Activated naive CD8-positive, alpha-beta T cell treated with anti-CD3 and anti-CD28 coated beads, Interleukin-2, amount 10 ng/mL, durations not matched to agents 7 days and 5 days (primary cell): ENCODE measurements at places on chromosomes 2 and 18. TPM values are rescaled to one million over a fixed set of nuclear protein-coding genes. Genes with fewer than 3 reads are reported as not detected.

DNA sequence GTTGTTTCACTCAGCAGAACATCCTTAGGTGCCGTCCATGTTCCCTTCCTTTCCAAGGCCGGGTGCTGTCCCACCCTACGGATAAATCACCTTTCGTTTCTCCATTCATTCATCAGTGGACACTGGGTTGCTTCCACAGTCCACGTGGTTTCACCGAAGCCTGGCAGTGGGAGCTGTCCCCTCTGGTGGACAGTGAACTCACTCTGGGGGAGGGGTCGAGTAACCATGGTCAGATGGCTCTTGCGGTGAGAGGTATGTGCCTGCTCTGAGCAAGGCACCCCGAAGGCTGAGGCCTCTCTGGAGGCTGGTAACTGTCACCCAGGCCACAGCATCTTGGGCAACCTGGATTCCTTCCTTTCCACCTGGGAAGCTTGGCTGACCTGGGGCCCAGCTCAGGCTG lies 61.5 kb upstream of the TWIST2 start:
- no peak overlapping the region for H3K27ac ChIP-seq
- no peaks in the 10 kb centered on the region for H3K4me1 ChIP-seq
- no peak for DNase-seq

- H3K4me3 ChIP-seq: peak overlapping the region; percentile 8
- H3K36me3 ChIP-seq: peaks cover 43% of the 10 kb centered on the region
- peaks cover 39% of the 10 kb centered on the region for H3K4me1 ChIP-seq
- peak overlapping the region; percentile 34 for H3K27ac ChIP-seq
- DNase-seq: no peak
These were observed 35.7 kb downstream of the NOL10 start for GRCh38 chr2:10654069-10654468.

GRCh38 chr2:191463790-191464189 lies 214.1 kb upstream of the NABP1 start:
- peaks cover under 1% of the 10 kb centered on the region for H3K27me3 ChIP-seq
- no peak for DNase-seq
- H3K36me3 ChIP-seq: no peaks in the 10 kb centered on the region
- H3K4me3 ChIP-seq: no peak overlapping the region
- no peaks in the 10 kb centered on the region for H3K4me1 ChIP-seq

- H3K27ac ChIP-seq: no peak overlapping the region
- H3K4me3 ChIP-seq: no peak overlapping the region
- DNase-seq: no peak
- H3K4me1 ChIP-seq: no peaks in the 10 kb centered on the region
- peaks cover 11% of the 10 kb centered on the region for H3K27me3 ChIP-seq
These were observed 150.7 kb upstream of the SPRED2 start for GRCh38 chr2:65583061-65583460.

DNA sequence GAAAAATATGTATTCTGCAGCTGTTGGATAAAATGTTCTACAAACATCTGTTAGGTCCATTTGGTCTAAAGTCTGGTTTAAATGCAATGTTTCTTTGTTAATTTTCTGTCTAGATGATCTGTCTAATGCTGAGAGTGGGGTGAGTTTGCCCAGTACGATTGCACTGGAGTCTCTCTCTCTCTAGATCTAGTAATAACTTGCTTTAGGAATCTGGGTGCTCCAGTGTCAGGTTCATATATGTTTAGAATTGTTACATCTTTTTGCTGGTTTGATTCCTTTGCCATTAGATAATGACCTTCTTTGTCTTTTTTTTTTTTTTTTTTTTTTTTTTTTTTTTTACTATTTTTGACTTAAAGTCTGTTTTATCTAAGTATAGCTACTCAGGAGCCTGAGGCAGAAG lies 10.4 kb downstream of the GCC2 start:
- H3K27me3 ChIP-seq: no peaks in the 10 kb centered on the region
- H3K4me3 ChIP-seq: no peak overlapping the region
- no peak overlapping the region for H3K27ac ChIP-seq
- H3K4me1 ChIP-seq: peaks cover 22% of the 10 kb centered on the region
- H3K36me3 ChIP-seq: peaks cover 85% of the 10 kb centered on the region

DNA sequence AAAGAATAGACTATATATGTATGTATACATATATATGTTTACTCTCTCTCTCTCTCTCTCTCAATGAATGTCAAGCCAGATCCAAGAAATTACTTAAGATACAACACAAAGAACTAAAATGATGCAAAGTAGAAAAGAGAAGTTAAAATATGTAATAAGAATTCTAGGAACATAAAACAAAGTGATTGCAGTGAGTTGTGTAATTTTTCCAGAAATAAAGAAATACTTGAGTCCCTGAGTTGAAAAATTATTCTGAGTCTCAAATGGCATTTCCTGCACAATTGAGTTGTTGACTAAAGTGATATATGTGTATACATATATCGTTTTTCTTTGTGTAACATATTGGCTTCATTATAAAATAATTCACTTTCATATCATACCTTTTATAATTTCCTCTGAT lies 262.4 kb downstream of the INSIG2 start:
- no peak for DNase-seq
- no peak overlapping the region for H3K27ac ChIP-seq
- no peak overlapping the region for H3K4me3 ChIP-seq

GRCh38 chr2:167480232-167480985 lies 592.1 kb downstream of the XIRP2 start:
- no peak for DNase-seq
- H3K36me3 ChIP-seq: no peaks in the 10 kb centered on the region
- H3K4me3 ChIP-seq: no peak overlapping the region
- no peaks in the 10 kb centered on the region for H3K4me1 ChIP-seq

GRCh38 chr2:71317060-71317459 lies 14.5 kb upstream of the ZNF638 start:
- peaks cover 15% of the 10 kb centered on the region for H3K27me3 ChIP-seq
- peaks cover 4% of the 10 kb centered on the region for H3K36me3 ChIP-seq
- no peaks in the 10 kb centered on the region for H3K4me1 ChIP-seq
- H3K27ac ChIP-seq: no peak overlapping the region

Gene SETBP1
- 1.9 TPM for total RNA-seq

Gene CASP10
- total RNA-seq: 45.2 TPM

Gene TUBA3E
- not detected for total RNA-seq

Gene DPY30
- 57.8 TPM for total RNA-seq
